ENCODE measurements at places on chromosomes 11 and 22.

- no peak for DNase-seq
Measured at GRCh38 chr11:117483372-117483771, 155.7 kb downstream of the CEP164 start.

DNA sequence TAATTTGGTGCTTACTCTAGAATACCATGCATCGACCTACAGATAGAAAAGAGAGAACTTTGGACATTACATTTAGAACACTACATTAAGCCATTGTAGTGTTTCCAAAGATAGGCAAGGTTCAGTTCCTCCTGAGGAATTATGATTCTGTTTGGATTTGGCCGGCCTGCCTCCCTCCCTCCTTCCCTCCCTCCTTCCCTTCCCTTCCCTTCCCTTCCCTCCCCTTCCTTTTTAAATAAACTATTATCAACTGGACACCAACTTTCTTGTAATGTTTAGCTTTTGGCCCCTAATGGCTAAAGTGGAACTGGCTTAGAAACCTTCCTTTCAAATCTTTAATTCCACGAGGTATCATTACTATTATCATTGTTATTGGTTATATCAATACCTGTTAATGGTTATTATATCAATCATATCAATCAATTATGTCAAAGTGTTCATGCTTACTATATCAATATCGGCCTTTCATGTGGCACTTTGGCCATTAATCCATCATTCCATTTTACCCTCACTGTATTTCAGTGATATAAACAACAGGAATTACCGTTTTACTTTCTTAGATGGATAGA lies 60.4 kb downstream of the TECTA start:
- DNase-seq = no peak

GRCh38 chr22:39635719-39636118 lies 65.2 kb downstream of the CACNA1I start:
- no peak for DNase-seq

DNA sequence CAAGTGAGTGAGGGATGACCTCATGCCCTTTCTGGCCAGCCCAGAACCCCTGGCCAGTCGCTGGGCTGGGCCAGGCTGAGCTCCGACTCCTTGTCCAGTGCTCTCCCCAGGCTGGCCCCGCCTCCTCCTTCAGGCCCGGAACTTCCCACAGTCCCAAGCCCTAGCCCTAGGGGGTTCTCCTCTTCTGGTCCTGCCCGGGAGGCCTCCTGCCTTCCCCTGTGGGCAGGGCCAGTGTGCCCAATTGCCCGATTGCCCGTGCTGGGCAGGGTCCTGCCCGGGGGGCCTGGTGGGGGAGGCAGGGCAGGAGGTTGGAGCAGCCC lies 4.2 kb downstream of the TCIRG1 start:
- no peak for DNase-seq

DNA sequence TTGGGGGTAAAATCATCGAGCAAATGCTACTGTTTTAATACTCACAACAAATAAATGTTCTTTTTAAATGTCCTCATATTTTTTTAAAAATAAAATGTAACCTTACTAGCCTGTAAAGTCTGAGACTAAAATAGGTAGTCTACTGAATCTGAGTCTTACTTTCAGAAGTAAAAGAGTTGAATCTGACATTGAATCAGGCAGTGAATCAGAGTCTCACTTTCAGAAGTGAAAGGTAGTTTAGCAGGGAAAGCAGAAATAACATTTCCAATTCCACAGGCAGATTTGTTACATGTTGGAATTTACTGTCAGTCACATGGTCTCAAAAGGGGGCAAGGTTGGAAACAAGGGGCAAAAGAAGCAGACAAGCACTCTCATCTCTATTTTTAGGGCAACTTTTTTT lies 143.0 kb downstream of the ELP4 start:
- DNase-seq = no peak

- DNase-seq = no peak
Measured at GRCh38 chr11:47667135-47667534, 24.8 kb upstream of the MTCH2 start.

DNA sequence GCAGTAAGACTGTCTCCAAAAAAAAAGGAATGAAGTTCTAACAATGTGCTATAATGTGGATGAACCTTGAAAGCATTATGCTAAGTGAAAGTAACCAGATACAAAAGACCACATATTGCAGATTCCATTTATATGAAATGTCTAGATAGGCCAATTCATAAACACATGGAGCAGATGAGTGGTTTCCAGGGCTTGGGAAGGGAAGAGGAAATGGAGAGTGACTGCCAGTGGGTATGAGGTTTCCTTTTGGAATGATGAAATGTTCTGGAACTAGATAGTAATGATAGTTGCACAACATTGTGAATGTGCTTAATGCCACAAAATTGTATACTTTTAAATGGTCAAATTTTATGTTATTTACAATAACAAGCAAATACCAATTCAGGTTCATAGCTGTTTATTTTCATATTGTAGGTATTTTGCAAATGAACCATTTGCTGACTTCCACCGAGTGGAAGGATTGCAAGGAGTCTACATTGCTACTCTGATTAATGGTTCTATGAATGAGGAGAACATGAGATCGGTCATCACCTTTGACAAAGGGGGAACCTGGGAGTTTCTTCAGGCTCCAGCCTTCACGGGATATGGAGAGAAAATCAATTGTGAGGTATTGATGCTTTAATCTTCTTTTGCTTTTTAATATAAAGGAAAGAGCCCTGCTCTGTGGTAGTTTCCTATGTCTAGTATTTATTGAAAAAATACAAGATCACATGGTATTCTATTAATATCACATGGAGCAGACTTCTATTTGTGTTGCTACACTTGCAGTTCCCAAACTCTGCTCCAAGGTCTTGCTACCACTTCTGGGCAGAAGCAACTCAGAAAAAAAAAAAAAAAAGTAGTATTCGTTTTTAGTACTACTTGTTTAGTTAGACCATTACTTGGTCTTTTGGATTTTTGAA lies 67.7 kb upstream of the SORL1-AS1 start:
- DNase-seq = no peak

GRCh38 chr22:35113341-35113740 lies 47.4 kb downstream of the ISX start:
- DNase-seq = no peak

- DNase-seq = no peak
Measured at GRCh38 chr11:7967097-7967496, 1.9 kb upstream of the NLRP10 start.

- no peak for DNase-seq
Measured at GRCh38 chr11:18844753-18845367, 53.3 kb upstream of the PTPN5 start.

- DNase-seq = no peak
Measured at GRCh38 chr22:48627203-48627602, 1200.5 kb downstream of the BRD1 start.

DNA sequence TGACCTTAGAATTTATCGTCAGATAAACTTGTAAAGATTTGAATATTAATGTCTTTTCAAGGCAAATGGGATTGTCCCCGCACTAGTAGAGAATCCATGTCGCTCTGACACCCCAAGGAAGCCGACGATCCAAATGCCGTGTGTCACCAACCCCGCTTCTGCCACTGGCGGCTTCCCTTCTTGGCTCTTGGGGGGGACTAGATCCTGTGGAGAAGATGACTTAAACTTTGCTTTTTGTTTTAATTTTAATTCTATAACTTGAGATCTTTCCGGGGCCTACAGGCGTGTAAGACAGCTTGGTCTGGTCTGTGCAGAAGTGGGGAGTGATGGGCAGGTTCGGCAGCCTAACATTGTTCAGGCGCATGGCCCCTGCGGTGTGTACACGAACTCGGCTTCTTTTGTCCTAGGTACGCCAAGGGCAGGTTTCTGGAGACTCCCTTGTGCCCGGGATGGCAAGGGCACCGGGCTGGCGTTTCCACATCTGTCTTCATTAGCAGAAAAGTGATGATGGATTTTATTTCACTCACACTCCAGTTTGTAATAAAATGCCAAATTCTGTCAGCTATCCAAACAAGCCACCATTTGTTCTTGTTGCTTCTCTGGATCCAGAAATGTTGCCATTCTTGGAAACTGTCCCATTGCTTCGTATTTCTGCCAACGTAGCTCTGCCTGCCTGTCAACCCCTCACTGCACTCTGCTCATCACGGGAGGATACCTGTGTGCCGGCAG lies 6.7 kb downstream of the YDJC start:
- no peak for DNase-seq

DNA sequence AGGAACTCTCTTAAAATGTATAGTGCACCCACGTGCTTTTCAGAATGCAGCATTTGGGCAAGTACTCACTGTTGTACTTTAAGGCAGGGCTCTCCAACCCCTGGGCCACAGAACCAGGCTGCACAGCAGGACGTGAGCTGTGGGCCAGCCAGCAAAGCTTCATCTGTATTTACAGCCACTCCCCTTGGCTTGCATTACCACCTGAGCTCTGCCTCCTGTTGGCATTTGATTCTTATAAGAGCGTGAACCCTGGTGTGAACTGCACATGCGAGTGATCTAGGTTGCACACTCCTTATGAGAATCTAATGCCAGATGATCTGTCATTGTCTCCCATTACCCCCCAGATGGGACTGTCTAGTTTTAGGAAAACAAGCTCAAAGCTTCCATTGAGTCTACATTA lies 3.0 kb downstream of the C11orf58 start:
- no peak for DNase-seq

DNA sequence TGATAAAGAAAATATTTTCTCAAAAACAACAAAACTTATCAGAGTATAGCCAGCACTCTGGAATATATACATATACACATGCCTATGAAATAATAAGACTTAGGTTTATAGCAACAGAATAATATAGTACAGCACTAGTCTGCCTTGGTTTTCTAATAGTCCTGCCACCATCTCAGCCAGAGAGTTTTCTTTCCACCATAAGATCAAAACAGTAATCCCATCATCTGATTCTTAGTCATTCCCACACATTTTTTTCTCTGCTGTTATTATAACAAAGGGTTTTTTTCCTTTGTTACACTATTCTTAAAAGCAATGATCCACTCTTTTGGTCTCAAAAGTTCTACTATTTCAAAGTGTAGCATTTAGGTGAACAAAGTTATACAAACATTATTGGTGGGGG lies 15.1 kb downstream of the MTMR2 start:
- DNase-seq = no peak

GRCh38 chr11:131814108-131814507 lies 443.7 kb downstream of the NTM start:
- DNase-seq = no peak

DNA sequence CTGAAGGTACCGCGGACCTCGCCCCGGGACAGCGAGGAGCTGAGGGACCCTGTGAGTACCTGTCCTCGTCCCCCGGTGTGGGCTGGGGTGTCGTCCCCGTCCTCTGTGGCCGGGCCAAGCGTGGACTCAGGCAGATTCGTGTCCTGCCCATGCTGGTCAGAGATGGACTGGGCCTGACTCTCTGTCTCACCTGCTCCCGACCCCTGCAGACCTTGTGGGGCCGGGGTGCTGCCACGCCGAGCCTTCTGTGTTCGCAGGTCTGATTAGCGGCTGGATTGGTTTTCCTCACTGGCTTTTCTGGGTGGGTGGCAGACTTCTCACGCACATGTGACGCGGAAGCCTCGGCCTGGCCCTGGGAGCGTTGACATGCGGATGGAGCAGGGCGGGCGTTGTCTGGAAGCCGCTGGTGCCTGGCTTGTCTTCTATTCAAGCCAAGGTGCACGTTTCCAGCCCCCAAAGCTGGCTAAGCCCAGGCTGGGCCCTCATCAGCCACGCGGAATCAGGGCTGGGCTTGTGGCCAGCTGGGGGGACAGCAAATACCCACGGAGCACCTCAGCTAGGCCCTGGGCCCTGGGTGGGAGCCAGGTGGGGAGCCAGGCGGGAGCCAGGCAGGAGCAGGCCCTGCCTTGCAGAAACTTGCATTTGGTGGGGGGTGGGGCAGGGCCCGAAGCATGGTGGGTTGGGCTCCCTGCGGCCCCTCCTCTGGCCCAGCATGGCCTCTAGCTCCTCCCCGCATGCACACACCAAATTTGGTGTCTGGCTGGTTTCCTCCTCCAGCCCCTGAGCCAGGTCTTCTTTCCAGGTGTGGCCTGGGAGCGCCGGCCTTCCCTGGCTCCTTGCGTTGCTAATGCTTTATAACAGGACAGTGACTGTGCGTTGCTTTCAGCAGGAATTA lies 7.0 kb downstream of the GRAMD4 start:
- no peak for DNase-seq

DNA sequence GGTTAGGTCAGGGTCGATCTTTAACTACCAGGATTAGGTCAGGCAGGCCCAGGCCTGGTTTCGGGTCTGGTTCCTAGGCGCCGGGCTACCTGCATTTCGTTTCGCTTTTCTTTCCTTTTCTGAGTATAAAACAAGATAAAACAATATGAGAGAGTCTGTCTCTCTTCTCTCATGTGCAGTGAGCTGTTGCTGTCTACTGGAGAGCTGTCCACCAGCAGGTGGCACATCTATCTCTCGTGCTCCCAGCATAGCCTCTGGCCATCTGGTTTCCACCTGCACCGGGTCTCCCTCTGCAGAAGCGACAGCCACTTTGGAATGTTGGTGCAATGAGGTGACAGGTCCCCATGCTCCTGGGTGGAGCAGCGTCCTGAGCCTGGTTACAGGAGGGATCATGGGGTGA lies 27.6 kb downstream of the RIBC2 start:
- DNase-seq = no peak

DNA sequence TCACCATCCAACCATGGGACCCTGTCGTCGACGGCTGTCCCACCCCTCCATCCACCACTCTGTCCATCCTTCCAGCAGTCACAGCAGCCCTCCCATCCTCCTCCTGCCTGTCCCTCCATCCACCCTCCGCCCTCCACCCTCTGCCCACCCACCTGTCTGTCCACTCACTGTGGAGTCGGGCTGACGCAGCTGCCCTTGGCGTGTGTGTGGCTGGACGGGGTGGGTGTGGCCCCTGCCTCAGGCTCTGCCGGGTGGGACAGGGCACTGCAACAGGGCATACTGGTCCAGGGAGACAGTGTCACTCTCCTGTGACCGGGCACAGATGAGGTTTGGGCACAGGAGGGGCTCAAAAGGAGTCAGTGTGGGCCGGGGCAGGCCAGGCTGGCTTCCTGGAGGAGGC lies 1.9 kb downstream of the PKP3 start:
- no peak for DNase-seq

DNA sequence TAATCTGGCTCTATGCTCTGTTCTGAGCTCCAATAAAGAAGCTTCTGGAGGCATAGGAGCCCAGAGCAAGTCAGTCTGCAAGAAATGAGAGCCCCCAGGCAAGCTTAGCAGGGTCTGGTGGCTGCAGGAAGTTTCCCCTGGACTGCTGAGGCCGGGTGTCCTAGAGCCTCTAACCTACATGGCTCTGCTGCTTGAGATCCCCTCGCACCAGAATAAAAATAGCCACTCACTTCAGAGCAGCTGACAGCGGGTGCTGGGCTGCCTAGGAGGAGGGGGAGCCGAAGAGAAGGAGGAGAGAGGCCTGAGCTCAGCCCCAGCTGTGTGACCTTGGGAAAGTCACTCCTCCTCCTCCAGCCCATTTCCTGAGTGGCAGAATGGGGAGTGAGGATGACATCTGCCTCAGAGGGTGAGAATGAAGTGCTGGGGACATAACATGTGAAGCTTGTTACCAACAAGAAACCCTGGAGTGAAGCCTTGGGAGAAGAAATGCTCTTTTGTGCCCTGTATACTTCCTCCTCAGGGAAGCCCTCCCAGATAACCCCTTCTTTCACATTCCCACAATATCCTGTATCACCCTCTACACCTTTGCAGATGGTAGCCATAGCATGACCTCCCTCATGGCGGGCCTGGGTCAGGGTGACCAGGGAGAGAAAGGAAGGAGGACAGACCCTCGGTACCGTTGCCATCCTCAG lies 3.6 kb upstream of the INPP5J start:
- DNase-seq = no peak

GRCh38 chr11:64996710-64997380 lies at the start of gene BATF2:
Gene BATF2 (minus strand): TSS chr11:64996971. CDS start chr11:64996914, 57 bp downstream.
- no peak for DNase-seq

- no peak for DNase-seq
Measured at GRCh38 chr11:71425860-71426259, 22.3 kb downstream of the DHCR7 start.

Data from stimulated activated CD4-positive, alpha-beta T cell treated with anti-CD3 and anti-CD28 coated beads, Interleukin-15, amount 100 ng/mL, for 48 hours (primary cell).